ENCODE measurements at places on chromosomes 13 and 19.
A peak's percentile ranks its signal among the peaks of the same experiment; 100 is the strongest.

- DNase-seq, result peak; percentile 37
These were observed at the start of gene TBXA2R for GRCh38 chr19:3606690-3607289. Gene TBXA2R (minus strand): TSS chr19:3606875. CDS start chr19:3600634, 6,241 bp downstream.

DNA sequence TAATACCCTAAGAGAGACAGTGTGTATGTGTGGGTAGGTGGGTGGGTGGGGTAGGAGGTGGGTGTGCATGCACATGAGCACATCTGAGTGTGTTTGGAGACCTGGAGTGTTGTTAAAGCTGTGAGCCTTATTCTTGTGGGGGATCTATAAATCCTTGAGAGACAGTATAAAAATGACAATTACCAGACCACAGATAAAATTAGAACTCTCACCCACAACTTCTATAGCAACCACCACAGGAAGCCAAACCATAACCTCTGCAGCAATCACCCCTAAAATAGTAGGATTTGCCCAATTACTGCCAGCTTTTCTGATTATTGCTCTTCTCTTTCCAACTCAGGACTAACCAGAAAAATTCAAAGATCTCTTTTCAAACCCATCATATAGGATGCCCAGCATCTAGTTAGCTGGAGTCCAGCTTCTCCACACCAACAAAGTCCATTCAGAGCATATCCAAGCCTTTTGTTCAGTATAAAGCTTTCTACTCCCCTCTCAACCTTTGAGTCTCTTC is 93.4 kb upstream of the SLITRK1 start:
- DNase-seq, result no peak

- no peak for DNase-seq
These were observed 2.5 kb downstream of the RPS9 start for GRCh38 chr19:54203151-54203611.

- DNase-seq, result peak; percentile 74
These were observed 435 bp upstream of the ZNF382 start for GRCh38 chr19:36604656-36605100.

DNA sequence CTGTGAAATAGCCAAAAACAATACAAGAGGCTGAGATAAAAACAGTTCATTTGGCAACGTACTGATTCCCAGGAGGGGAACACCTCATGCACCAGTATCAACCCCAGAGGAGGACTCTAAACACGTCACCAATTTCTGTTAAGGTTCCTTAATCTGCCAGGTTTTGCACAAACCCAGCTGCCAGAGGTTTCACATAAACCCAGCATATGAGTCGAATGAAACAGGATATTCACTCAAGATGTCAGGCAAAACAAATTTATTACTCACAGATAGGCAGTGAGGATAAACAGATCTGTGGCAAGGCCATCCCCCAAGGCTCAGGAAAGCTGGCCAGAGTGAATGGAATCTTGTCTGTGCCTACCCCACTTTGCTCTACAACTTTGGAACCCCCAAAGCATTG is 210.9 kb downstream of the GPC5 start:
- DNase-seq, result no peak

DNA sequence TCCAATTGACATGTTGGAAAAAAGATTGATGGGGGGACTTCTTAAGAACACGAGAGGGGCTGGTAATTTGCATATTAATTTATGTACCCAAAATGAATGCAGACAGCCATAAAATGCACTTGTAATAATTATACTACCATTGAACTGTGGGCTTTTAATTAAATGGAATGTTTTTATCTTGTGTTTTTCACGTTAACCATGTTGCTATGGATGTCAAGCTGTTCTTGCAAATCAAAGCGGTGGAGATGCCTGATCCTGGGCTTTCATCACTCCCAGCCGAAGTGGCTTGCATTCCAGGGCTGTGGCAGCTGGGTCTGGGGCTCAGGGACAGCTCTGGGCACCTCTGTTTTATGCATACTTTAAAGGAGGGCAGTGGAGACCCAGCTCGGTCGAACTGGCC is 179.4 kb upstream of the TMTC4 start:
- DNase-seq, result no peak

DNA sequence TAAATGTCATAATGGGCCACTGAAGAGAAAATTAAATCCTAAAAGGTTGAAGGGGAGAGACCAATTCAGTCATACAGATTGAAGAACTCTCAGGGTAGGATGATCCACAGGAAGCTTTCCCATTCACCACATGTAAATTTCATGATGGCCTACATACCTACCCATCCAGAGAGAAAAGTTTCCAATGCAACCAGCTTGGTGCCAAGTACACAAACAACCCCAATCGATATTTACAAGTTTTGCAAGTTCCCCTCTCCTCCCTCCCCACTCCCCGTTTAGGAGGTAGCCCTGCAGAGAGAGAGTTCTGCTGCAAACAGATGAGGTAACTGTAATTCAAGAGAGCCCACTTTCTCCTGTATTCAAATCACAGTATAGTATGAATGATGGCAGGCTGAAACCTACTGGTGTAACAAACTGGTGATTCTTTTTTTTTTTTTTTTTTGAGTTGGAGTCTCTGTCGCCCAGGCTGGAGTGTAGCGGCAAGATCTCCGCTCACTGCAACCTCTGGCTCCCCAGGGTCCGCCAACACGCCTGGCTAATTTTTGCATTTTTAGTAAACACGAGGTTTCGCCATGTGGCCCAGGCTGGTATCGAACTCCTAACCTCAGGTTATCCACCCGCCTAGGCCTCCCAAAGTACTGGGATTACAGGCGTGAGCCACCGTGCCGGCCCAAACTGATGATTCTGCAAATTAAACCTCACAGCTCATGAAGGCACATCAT is 14.4 kb downstream of the FOXO1 start:
- no peak for DNase-seq

GRCh38 chr13:88014527-88014926 is 343.4 kb downstream of the SLITRK5 start:
- DNase-seq, result no peak

GRCh38 chr19:56678205-56678604 is 6.6 kb upstream of the ZNF835 start:
- no peak for DNase-seq

DNA sequence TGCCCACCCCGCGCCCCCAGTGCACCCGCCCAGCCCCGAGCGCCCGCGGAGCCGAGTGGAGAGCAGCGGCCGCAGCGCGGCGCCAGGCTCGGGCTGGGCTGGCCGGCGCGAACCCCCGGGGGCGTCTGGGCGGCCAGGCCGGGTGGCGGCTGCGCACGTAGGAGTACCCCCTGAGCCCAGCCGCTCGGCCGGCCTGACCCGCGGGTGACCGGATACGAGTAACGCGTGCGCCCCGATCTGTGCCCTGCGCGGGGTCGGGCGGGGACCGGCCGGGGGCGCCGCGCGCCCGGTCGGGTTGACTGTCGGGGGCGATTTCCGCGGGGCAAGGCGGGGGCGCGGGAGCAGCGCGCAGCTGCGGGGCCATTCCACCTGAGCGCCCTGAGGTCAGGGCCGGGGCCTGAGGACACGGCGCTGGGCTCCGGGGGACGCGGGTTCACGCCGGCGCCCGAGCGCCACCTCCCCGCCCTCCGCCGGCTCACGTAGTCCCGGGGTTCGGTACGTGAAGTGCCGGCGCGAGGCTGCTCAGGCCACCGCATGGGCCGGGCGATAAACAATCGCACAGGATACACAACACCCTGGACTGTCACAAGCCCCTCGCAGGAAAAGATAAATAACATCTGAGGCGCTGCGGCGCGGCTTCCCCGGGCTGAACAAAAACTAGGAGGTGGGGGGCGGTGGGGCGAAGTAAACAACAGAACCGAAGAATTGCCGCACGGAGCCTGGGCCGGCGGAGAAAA is 37.6 kb upstream of the FLT1 start:
- no peak for DNase-seq

DNA sequence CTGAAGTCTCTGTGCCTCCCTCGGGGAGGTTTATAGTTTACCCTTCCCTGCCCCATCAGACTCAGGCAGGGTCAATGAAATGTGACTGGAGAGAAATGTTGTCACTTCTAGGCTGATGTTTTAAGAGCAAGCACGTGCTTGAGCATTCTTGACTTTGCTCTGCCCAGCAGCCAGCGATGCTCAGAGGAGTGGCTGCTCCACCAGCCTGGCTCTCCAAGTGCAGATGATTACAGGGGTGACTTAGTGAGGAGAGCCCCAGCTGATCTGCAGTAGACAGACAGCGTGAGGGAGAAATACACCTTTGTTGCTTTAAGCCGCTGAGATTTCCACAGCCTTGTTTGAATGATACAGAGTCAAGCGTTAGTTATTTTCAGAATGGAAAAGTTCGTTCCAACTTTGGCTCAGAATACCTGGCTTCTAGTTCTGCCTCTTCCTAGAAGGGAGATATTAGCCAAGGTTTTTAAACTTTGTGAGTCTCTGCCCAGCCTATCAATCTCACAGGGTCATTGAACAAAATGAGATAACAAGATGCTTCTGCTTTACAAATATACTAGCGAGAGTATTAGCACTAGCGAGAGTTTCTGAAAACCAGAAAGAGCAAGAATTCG is 143.6 kb downstream of the OXGR1 start:
- DNase-seq, result no peak

- no peak for DNase-seq
These were observed 2.4 kb downstream of the ELAVL3 start for GRCh38 chr19:11478167-11479089.

GRCh38 chr19:38267761-38268483 is 3.5 kb downstream of the SPINT2 start:
- DNase-seq, result no peak

- no peak for DNase-seq
These were observed 1159.1 kb downstream of the PCDH9 start for GRCh38 chr13:66071029-66071428.

GRCh38 chr13:86684402-86684801 is 885.2 kb upstream of the SLITRK6 start:
- DNase-seq, result no peak

GRCh38 chr13:78595495-78596398 is 7.6 kb downstream of the POU4F1 start:
- DNase-seq, result no peak

DNA sequence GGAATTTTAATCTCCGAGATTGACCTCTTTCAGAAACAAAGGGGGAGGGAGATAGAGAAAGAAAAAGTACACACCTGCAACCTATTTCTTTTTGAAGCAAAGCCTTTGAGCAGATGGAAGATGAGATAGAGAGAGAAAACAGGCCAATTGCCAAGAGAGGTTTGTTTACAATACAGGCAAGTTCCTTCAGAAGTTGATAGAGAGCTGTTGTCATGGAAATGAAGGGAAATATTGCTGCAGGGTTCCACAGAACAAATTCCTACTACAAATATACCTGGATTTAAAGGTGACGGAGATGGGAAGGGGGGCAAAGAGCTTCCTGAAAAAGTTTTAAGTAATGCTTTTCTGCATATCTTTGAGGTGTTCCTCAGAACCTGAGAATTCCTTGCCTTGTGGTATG is 388.4 kb downstream of the NDFIP2 start:
- DNase-seq, result no peak

- no peak for DNase-seq
These were observed 14.5 kb upstream of the TPP2 start for GRCh38 chr13:102582256-102582655.

DNA sequence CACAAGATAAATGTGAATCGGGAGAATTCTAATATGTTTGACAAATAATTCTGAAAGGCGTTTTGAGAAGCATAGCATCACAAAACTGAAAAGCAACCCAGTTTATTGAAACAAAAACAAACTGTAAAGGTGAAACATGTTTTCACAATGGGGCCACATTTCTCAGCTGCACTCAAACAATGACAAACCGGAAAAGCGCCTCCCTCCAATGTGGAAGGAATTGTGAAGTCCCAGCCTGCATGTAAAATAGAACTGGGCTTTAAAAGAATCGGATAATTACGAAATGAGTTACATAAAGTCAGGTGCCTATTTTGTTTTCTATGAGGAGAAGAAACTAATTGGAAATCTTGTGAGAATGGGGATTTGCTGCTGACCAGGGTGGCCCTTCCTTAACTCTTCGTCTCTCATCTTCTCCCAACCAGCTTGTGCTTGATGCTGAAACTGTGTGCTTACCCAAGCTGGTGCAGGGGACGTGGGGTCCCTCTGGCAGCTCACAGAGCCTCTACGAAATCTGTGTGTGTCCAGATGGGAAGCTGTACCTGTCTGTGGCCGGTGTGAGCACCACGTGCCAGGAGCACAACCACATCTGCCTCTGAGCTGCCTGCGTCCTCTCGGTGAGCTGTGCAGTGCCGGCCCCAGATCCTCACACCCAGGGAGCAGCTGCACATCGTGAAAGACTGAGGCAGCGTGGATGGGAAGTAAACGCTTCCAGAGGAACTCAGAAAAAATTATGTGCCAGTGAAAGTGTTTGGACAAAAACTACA is 109.4 kb downstream of the SACS start:
- no peak for DNase-seq

GRCh38 chr19:1566392-1567115 is 1.6 kb downstream of the MEX3D start:
- DNase-seq, result no peak

DNA sequence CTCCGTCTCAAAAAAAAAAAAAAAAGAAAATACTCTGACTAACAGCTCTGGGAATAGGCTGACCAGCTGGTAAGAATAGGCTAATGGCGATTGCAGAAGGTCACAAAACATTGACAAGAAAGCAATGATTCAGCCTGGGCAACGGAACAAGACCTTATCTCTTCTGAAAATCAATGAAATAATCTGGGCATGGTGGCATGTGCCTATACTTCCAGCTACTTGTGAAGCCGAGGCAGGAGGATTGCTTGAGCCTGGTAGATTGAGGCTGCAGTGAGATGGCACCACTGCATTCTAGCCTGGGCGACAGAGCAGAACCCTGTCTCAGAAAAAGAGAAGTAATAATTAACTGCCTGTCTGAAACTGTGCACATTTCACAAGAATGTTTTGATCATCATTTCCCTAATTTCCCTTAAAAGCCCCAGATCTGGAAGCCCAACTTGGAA is 18.8 kb upstream of the MTRF1 start:
- no peak for DNase-seq

GRCh38 chr19:4807188-4807587 is 15.7 kb downstream of the FEM1A start:
- no peak for DNase-seq

- no peak for DNase-seq
These were observed 125.9 kb downstream of the SUCLA2 start for GRCh38 chr13:47875201-47875600.

- peak; percentile 33 for DNase-seq
These were observed 125.7 kb downstream of the TNFRSF19 start for GRCh38 chr13:23695711-23696464.

GRCh38 chr19:50300814-50301606 is 28.2 kb downstream of the KCNC3 start:
- no peak for DNase-seq

- DNase-seq, result no peak
These were observed 397.6 kb upstream of the KLHL1 start for GRCh38 chr13:70505809-70506208.
